GM23338 (cell line): ENCODE measurements at places on chromosomes 3 and 15.
A peak's percentile ranks its signal among the peaks of the same experiment; 100 is the strongest.

DNA sequence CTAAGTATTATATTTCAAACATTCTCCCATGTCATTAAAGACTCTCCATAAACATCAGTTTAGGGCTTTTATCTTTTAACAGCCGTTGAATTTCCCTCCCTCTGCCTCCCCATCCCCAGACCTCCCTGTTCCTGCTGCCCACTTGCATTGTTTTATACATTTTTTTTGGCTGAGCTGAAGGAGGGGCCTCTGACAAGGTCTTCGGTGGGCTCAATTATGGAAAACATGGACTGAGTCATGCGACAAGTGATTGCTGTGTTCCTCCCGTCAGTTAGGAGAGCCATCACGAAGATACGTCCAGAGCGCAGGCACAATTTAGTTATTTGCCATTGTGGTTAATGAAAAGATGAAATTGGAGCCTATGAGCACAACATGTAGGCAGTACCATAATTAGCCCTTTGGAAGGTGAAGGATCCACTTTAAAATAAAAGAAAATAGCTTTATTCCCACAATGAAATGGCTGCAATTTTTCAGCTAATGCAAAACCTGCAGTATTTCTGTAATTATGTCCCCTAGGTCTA, 12.0 kb upstream of the NMNAT3 start:
- DNase-seq = no peak

DNA sequence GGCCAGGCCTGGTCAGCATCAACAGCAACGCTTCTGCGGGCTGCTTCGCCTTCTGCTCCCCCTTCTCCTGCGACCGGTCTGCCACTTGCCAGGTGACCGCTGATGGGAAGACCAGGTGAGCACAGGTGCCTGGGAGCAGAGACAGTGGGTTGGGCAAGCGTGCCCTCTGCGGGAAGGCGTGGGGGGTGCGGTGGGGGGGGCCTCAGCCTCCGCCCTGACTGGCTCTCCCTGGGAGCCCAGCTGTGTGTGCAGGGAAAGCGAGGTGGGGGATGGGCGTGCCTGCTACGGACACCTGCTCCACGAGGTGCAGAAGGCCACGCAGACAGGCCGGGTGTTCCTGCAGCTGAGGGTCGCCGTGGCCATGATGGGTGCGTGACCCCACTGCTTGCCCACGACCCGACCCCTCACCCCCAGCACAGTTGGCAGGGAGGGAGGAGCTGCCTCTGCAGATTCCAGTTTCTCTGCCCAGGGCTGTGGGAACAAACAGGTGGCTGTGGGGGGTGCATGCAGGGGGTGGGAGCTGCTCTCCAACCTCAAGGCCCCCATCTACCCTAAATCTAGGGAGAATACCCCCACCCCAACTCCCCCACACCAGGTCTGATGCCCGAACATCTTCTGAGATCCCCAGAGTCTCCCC, 8.8 kb downstream of the STAB1 start:
- no peak for DNase-seq

DNA sequence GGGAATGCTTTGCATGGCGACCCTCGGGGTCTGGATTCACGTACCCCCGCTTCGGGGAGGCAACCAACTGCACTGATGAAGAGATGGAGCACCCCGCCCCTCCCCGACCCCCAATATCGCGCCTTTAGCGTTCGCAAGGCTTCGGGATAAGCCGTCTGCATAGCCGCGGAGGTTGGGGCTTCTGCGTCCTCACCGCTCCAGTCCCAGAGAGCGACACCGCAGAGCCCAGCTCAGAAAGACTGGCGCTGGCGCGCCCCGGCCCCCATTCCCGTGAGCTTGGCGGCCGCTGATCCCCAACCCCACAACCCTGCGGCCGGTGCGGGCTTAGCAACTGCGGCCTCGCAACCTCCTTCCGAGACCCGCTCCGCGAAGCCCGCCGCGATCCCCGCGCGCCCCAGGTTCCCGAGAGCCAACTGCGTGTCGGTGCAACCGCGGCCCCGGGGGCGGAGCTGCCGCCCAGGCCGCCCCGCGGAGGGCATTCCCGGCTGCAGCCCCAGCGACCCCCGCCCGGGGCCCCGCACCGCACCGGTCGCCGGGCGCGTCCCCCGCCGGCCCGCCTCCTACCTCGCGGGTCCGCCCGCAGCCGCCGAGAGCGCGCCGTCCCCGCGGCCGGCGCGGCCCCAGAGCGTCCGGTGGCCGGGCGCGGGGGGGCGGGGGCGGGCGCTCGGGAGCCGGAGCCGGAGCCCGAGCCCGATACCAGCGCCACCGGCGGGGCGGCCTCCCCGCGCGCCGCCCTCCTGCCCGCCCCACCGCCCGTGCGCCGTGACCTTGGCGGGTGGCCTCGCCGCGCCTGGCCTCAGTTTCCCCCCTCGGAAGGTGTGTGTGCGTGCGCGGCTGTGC, 79.5 kb downstream of the IQSEC1 start:
- DNase-seq = peak; percentile 60

DNA sequence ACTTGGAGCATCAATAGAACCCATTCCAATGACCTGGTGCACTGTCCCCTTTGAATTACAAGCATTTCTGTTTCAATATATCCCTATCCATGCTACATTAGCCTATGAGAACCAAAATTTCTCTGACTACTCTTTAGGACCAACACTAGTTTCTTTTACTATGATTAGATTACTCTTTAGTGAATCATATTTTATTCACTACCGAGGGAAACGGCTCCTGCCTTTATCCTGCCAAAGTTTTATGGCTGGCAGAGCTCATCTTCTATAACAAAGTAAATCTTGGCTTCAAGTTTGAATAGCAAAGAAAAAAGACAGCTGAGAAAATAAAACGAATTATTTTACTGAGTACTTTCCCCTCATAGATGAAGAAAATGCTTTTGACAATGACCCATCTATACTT, 120.9 kb downstream of the SLC9A9 start:
- no peak for DNase-seq

DNA sequence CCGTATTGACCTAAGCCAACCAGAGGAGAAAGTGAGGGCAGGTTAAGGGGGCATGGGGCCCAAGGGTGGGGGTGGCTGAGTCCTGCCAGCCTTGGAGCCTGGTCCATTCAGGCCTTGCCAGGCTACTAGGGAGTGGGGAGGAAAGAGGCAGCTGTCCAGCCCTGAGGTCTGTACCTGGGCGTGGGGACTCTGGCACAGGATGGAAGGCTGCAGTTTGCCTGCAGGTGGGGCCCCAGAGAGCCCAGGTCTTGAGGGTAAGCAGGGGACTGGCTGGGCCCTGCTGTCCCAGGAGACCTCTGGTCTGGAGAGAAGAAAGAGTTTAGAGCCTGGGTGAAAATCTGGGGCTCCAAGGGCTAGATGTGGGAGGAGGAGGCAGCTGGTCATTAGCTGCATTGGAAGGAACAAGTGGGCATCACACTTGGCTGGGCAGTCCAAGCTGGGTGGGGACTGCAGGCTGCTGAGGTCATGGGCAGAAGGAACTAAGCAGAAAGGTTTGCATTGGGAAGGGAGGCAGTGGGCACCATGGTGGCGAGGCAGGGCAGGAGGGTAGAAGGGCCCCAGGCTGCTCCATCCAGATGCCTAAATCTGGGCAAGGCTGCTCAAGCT, 108.4 kb downstream of the OXNAD1 start:
- no peak for DNase-seq

DNA sequence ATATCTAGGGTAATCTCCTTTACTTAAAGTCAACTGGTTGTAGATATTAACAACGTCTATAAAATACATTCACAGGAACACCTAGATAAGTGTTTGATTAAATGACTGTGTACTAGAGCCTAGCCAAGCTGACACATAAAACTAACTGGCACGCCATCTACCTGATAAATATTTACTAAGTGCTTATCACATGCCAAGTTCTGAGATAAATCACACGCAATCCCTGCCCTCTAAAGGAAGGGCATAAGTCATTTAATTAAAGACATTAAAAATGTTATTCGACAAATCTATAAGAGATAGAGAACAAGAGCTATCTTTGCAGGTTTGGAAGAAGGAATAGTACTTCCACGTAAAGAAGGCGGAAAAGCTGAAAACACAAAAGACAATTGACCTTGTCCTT, 11.1 kb upstream of the MB21D2 start:
- no peak for DNase-seq

DNA sequence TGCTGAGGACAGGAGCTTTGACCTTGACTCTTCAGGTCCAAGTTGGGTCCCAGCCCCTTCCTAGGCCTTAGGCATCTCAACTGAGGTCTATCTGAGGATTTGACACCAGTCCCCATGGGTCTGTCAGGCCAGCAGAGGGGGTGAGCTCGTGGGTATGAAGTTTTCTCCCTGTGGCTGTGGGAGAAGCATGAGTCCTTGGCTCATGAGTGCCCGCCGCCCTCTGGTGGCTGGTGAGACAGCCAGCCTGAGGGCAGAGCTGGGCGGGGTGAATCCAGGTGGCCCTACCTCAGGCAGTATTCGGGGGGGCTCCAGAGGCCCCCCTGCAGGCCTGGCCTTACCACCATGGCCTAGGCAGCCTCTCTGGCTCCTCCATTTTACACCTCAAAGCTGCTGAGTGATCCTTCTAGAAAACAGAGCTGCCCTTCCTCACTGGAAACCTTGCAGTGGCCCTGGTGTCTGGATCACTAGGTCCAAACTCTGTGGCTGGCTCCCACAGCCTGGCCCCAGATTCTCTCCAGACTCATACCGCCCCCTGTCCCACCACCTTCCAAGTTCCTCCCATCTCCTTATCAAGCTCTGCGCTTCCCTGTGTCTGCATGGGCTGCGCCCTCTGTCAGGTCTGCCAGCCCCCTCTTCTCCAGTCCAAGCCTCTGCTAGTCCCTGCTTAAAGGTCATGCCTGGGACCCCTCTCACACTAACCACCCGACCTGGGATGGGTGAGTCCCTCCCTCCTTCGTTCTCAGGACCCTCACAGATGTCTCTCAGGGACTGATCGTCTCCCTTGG, 16.1 kb downstream of the SH2D7 start:
- peak; percentile 90 for DNase-seq

DNA sequence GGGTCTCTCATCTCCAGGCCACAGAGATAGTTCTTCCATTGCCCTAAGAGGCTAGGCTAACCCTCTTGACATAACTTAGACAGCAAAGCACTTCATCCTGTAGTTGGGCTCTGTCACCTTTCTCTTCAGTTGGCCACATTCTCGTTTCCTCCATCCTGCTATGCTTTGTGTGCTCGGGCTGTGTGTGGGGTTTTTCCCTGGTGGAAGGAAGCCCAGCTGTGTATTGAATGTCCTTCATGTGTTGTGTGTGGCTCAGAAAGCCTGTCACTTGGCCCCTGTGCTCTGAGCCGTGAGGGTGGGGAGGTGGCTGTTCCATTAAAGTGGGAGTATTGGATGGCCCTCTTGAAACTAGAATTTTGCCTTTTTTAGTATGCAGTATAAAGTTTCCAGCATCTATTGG, 8.8 kb upstream of the EXOG start:
- DNase-seq = no peak

- no peak for DNase-seq
Observed at GRCh38 chr3:111735243-111735758, 123.8 kb upstream of the PHLDB2 start.

GRCh38 chr15:99054892-99055291, 47.3 kb upstream of the PGPEP1L start:
- DNase-seq = peak; percentile 45

GRCh38 chr3:188798556-188799145, 373.1 kb upstream of the TPRG1 start:
- no peak for DNase-seq

- DNase-seq = no peak
Observed at GRCh38 chr3:134900482-134900881, 105.4 kb downstream of the EPHB1 start.

GRCh38 chr15:25673972-25674371, 189.2 kb downstream of the ATP10A start:
- DNase-seq = no peak

DNA sequence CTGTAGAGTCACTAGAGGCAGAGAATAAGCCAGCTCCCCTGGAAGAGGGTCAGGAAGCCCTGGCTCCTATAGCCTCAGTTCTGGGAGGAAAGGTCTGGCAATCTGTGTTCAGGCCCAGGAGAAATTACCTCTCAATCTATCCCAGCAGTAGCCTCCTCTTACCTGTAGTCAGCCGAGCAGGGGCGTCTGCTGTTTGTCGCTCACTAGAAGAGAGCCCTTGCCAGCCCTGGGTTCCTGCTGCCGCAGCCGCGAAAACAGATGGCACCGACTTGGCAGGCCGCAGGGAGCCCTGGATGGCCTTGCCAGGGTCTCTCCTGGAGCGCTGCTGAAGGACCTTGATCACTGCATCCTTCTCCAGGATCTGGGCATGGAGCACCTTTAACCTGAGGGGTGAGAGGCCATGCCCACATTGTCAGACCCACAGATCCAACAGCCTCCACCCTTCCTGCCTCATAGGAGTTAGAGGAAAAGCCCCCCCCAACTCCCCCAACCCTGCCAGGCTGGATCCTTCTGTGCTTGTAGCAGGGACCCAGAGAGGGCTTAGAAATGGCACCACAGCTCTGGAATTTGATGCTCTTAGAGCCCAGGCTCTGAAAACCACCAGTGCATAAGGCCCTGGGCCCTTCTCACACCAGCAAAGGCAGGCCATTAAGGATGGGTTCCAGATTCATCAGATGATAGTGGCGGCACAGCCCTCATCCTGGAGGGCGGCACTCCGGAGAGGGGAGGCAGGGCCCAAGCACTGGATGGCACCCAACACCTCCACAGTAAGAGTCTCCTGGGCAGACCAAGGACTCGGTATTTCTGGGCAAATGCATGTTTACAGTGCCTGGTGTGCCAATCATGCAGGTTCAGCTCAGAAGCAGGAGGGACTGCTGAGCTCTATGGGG, 14.9 kb downstream of the AMOTL2 start:
- no peak for DNase-seq

DNA sequence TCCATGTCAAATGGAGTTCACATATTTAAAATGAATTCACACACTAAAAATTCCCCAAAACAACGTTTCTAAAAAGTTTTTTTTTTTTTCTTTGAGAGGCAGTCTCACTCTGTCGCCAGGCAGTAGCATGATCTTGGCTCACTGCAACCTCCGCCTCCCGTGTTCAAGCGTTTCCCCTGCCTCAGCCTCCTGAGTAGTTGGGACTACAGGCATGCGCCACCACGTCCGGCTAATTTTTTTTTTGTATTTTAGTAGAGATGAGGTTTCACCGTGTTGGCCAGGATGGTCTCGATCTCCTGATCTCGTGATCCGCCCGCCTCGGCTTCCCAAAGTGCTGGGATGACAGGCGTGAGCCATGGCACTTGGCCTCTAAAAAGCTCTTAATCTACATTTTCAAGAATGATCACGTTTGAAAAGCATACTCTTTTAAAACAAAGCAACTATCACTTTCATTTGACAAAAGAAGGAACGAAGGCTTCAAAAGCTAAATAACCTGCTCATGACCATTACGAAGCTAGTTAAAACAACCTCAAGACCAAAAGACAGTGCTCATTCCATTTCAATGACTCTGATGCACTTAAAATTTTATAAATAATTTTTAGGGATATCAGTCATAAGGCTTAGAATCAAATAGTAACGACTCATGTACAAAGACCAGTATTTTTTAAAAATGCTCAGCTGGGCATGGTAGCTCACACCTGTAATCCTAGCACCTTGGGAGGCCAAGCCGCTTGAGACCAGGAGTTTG, 5.5 kb downstream of the UBE3A start:
- no peak for DNase-seq

GRCh38 chr15:38860253-38860652, 295.6 kb upstream of the RASGRP1 start:
- DNase-seq = peak; percentile 2

- DNase-seq = no peak
Observed at GRCh38 chr3:195873281-195873887, 35.0 kb downstream of the TNK2 start.
